ENCODE measurements at places on chromosomes 16 and 17. TPM values are rescaled to one million over a fixed set of nuclear protein-coding genes. Genes with fewer than 3 reads are reported as not detected.

- no peak for DNase-seq
Observed at GRCh38 chr16:54459509-54460262, 173.1 kb upstream of the IRX3 start.

GRCh38 chr16:77965346-77965745 lies 57.0 kb upstream of the CLEC3A start:
- DNase-seq = no peak

The HSD11B2 gene
- 0.96 TPM for total RNA-seq

DNA sequence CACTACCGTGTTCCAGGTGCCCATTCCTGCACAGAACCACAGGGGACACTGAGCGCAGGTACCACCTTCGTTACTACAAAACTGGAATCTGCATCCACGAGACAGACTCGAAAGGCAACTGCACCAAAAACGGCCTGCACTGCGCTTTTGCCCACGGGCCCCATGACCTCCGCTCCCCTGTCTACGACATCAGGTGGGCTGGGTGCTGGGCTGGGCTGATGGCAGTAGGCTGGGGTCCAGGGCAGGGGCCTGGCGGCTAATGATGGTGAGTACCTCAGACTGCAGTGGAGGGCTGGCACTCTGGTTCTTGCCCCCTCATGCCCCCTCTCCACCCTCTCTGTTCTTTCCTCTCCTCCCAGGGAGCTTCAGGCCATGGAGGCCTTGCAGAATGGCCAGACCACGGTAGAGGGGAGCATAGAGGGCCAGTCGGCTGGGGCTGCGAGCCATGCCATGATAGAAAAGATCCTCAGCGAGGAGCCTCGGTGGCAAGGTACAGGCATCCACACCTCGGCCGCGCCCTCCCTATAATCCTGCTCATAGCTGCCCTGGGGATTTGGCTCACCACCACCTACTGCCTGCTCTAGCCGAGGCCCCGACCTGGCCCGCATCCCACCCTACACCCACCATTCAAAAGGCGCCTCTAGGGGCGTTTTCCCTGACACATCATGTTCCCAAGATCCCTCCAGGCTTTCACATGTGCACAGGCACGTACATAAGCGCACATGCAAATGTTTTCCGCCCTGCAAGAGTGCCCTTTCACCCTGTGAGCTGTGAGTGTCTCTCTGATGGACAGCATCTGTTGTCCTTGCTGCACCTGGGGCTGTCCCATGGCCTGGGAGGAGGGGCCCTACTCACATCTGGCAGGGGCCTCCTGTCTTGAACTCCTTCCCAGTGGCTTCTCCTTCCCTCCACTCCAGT lies 27.7 kb downstream of the UNK start:
- no peak for DNase-seq

- no peak for DNase-seq
Observed at GRCh38 chr17:48970224-48970623, 1.8 kb upstream of the GIP start.

The KCNJ18 gene
- total RNA-seq = not detected

The HID1 gene
- total RNA-seq = 28.5 TPM

The SLC5A2 gene
- 0.04 TPM for total RNA-seq

DNA sequence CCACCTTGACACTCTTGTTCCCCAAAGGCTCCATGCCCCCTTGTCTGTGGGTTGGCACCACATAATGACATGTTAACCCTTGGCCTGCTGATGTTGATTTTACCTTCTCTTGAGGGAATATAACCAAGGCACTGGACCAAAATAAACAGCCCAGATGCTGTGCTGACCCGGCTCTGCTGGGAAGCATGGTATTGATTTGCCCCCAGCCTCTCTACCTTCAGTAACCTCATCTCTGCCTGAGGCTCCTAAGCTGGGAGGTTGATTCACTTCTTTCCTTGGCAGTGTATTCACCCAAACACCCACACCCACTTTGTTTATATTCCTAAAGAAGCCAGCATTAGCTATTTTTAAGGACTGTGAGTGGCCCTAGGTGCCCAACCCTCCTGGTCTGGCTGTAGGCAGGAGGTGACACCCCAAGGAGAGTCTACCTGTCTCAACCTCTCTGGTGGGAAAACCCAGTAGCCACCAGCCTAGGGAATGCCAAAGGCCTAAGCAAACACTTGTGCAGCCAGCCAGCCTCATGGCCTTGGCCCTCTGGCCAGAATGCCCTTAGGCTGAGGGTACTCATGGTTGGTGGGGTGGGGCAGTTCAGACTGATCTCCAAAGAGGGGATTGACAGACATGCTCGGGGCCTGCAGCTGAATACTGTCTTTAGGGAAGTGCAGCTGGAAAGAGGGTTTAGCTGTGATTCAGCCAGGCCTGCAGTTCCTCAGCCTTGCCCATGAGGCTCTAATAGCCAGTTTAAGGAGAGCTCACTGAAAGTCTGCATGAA lies 42.7 kb downstream of the GNAO1 start:
- no peak for DNase-seq

The ALKBH5 gene
- 103 TPM for total RNA-seq

The IKZF3 gene
- 0.17 TPM for total RNA-seq

GRCh38 chr17:38598536-38598935 lies 7.2 kb downstream of the SRCIN1 start:
- peak; percentile 34 for DNase-seq

GRCh38 chr16:9766891-9767290 lies 415.3 kb downstream of the GRIN2A start:
- DNase-seq = no peak

The PYDC1 gene
- not detected for total RNA-seq

The NR1D1 gene
- total RNA-seq = 3.7 TPM

The TMEM98 gene
- 81.1 TPM for total RNA-seq

GRCh38 chr17:10031606-10032005 lies 126.5 kb upstream of the RCVRN start:
- no peak for DNase-seq

DNA sequence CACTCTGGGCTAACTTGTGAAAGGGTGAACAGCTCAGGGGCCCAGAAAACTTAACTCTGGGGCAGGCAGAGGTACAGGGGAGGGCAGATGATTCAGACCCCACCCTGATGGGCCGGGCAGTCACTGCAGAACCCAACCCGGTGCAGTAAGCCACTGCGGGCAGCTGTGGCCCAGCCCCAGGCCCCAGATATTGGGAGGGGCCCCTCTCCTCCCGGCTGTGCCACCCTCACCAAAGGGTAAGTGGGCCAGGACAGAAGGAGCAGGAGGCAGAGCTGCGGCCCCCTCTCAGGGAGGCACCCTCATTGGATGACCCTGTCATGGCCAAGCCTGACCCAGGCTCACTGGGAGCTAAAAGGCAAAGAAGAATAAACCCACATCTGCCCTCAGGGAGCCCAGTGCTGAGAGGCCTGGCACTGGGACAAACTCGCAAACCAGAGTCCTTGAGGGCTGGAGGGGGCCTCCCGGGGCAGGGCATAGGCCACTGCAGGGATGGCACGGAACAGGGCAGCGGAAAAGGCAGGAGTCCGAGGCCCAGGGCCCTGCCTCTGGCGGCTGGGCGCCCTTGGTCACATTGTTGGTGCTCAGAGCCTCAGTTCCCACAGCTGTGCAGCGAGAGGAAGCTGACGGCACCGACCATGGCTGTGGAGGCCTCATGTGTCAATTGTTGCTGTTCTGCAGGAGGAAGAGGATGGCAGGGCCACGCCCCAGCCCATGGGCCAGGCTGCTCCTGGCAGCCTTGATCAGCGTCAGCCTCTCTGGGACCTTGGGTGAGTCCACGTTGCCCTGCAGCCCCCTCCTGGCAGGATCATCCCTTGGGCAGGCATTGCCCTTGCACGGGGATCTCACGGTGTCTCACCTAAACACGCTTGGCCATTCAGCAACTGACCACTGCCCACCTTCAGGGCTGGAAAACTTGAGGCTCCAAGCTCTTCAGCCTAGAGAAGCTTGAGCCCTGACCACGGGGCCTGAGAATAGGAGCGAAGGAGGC lies 3.1 kb downstream of the ITGB4 start:
- no peak for DNase-seq

DNA sequence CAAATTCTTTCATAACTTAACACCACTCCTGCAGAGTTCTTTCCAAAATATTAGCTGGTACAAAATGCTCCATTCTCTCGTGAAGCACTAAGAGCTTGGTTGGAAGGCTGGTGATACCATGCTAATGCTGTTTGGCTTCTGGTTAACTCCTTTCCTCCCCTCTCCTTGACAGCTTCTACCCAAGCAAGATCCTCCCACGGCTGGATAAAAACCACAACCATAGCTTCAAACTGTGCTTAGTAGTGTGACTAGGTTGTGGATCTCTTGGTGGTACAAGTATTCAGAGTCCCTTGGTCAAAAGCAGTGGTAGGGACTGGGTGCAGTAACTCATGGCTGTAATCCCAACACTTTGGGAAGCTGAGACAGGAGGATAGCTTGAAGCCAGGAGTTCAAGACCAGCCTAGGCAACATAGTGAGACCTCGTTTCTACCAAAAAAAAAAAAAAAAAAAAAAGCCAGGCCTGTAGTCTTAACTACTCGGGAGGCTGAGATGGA lies 2.3 kb downstream of the PHAF1 start:
- DNase-seq = no peak

The HNF1B gene
- total RNA-seq = 15.1 TPM

- no peak for DNase-seq
Observed at GRCh38 chr17:7740481-7741001, 23.0 kb downstream of the DNAH2 start.

GRCh38 chr17:72775919-72776318 lies 316.6 kb downstream of the SLC39A11 start:
- DNase-seq = no peak

DNA sequence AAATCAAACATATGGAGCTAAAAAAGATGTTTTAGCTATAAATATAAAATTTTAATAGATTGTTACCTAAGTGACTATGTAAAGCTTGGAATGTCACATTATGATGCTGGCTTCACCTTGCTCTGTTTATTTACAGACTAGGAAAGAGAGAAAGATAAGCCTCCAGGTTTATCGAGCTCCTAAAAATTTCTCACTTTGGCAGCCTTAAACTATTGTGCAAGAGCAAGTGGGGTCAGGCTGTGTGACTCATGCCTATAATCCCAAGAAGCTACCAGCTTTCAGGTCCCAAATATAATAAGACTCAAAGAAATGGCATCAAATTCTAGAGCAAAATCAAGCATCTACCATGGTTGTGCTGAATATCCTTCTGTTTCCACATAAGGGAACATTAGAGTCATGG lies 34.3 kb upstream of the PRSS54 start:
- DNase-seq = no peak

The FOXJ1 gene
- 3.0 TPM for total RNA-seq

DNA sequence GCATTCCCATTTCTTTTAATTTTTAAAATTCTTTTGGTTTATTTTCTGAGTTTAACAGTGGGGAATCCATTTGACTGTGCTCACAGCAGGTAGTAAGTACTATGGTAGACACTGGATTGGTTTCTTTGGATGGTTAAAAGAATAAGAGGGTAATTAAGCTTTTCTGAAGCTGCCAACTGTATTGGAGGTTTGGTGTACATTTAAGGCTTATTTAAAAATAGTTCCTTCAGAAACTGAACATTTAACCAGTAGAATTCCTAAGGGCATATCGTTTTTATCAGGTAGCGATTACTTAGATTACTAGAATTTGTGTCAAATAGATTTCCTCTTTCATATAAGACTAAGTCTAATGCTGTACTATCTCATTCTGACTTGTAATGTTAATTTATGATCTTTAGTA lies 162.4 kb downstream of the PPM1E start:
- DNase-seq = no peak

The PSMD12 gene
- total RNA-seq = 36.5 TPM

GRCh38 chr16:4692460-4693295 lies 684 bp upstream of the NUDT16L1 start:
- DNase-seq = no peak

DNA sequence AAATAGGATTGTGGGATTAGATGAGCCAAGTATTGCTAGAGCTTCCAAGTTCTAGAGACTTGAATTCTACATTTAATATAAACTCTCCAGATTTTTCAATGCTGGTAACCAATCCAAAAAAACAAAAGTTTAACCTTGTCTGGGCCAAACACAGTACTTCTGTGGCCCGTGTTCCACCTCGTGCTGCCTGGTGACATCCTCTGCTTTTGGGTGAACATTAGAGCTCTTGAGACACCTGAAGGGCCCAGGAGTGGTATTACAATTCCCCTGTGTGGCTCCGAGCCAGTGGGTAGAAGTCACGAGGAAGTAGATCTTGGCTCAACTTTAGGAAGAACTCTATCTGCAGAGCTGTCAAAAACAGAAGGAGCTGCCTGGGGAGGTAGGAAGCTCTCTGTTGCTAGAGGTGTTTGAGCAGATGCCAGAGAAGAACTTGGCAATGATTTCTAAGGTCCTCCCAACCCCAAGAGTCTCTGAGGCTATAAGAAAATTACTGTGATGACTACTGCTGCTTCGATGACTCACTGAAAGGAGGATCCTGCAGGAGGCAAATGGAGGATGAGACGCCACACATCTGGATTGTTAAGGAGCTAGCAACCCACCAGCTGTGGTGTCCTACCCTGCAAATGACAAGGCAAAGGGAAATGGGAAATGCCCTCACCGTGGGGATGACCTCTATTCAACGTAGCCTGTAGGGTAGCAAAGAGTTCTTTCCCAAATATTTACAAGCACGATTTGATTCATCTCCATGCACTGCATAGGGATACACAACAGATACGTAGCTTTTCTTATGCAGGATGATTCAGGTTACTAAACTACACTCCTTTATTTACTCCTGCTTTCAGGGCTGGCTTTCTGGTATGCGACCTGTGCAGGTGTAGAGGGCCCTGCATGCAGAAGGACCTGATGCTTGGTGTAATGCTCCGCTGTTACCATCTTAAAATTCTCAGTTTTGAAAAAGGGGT lies 45.8 kb upstream of the GAS7 start:
- DNase-seq = no peak

- DNase-seq = no peak
Observed at GRCh38 chr16:88783391-88784073, 1.5 kb downstream of the PIEZO1 start.

The CLDN7 gene
- 250 TPM for total RNA-seq

DNA sequence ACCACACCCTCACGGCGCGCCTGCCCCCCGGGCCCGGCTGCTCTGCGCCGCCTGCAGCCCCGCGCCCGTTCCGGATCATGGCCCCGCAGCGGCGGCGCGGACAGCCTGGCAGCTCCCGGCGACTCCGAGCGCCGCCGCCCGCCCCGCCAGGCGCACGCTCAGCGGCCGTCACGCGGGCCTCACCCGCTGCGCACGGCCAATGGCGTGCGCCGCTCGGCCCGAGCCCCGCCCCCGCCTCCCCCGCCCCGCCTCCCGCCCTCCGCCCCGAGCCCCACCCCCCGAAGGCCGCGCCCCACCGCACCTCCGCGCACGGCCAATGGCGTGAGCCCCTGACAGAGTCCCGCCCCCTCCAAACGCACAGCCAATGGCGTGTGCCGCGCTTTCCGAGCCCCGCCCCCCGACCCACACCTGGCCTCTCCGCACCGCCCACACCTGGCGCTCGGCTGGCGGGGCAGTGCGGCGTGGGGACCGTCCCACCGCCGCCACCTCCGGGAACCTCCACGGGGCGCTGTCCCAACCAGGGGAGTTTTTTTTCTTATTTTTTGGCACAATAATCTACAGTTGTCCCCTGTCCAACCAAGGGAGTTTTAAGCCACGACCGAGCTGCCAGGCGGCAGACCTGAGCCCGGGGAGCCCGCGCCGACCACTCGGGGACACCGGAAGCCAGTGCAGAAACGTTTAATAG lies at the start of gene PCYT2:
TSS of gene PCYT2 (minus strand) at position 123 of the 685 bp plus-strand sequence. CDS start at position 79, 44 bp downstream.
- DNase-seq = no peak

The TPSD1 gene
- total RNA-seq = not detected

The CD300H gene
- total RNA-seq = not detected
